NCI-H1048 (cell line): ENCODE measurements at places on chromosomes 16 and 17.

DNA sequence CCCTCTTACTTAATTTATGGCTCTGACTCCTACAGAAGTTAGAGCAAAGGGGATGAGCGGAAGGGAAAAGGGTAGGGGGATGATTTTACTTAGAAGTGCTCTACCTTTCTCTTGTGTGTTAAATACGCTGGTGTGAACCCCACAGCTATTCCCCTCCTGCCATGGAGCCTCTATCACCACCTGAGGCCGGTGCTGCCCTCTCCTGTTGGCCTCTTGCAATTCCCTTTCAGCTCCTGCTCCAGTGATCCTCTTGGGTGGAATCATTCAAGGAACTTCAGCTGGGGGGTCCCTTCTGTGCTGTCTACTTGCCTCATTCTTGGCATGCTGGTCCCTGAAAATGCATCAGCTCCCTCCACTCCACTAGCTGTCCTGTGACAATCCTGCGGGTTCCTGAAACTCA lies 41.8 kb upstream of the CDH8 start:
- DNase-seq: peak; percentile 6

DNA sequence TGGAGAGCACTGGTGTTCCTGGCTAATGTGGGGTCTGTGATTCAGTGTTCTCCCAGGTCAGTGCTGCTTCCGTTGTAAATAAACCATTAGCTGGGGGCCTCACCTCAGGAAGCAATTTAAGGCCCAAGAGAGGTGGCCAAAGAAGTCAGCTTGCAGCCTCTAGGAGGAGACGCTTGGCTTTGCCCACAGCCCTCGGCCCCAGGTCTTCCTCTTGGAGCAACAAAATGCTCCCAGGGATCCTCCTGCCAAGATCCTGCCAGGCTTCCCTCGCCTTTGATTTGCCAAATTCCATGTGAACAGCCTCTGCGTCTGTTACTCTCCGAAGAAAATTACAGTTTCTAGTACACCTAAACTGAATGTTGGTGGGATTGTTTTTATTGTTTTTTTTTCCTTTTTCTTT lies 62.4 kb upstream of the TBX2 start:
- no peak for DNase-seq

DNA sequence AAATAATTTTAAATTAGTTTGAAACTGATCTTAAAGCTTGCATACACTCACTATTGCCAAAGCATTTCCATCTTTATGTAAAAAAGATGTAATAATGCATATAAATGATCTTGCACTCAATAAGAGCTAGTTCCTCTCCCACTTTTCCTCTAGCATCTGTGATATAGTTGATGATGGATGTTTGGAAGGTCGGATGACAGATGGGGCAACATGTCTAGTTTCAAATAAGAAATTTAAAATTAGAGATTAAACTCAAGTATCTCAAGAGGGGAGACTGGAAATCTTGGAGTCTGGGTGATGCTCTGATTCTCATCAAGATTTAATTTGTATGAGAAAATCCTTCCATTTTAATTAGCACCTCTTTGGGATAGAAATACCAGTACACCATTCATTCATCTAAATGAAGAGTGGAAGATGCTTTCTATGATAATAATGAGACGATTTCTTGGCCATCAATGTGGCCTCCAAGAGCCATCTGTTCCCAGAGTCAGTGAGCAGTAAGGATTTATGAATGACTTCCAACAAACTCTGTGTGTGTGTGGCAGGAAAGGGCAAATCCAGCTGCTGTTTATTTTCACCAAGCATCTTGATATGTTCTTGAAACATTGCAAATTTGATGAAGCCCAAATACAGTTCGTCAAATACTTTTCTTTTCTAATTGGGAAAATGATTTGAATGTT lies 616.3 kb upstream of the CDH8 start:
- no peak for DNase-seq

- DNase-seq: no peak
Observed at GRCh38 chr16:57314161-57314785, 29.8 kb upstream of the PLLP start.

- no peak for DNase-seq
Observed at GRCh38 chr17:77061669-77062068, 79.1 kb upstream of the SEC14L1 start.

- no peak for DNase-seq
Observed at GRCh38 chr17:20281860-20282259, 185.5 kb downstream of the LGALS9B start.

- DNase-seq: no peak
Observed at GRCh38 chr16:81838794-81839193, 59.7 kb downstream of the PLCG2 start.

- DNase-seq: no peak
Observed at GRCh38 chr16:84103678-84104077, 13.1 kb downstream of the MBTPS1 start.

GRCh38 chr16:71708696-71709095 lies 15.8 kb downstream of the PHLPP2 start:
- DNase-seq: no peak

DNA sequence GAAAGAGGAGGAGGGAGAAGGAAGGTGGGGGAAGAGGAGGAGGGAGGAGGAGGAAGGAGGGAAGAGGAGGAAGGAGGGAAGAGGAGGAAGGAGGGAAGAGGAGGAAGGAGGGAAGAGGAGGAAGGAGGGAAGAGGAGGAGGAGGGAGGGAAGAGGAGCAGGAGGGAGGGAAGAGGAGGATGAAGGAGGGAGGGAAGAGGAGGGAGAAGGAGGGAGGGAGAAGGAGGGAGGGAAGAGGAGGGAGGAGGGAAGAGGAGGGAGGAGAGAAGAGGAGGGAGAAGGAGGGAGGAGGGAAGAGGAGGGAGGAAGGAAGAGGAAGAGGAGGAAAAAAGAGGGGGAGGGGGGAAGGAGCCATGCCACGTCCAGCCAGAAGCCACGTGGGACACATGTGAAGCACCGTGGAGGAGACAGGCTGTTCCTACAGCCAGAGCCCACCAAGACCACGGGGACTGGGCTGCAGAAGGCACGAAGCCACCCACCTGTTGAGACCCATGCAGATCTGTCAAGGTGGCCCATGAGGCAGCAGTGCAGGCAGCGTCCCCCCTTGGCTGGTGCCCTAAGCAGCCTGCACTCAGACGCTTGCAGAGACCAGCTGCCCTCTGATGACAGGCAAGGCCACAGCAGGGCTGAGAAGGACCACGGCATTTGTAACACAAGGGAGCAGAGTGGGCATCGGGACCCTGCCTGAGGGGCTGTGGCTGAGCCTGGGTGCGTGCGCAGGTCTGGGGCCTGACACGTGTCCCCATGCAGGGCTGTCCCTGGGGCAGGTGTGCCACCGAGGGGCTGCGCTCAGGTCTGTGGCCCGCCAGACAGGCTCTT lies 10.3 kb downstream of the NDUFAF8 start:
- no peak for DNase-seq

DNA sequence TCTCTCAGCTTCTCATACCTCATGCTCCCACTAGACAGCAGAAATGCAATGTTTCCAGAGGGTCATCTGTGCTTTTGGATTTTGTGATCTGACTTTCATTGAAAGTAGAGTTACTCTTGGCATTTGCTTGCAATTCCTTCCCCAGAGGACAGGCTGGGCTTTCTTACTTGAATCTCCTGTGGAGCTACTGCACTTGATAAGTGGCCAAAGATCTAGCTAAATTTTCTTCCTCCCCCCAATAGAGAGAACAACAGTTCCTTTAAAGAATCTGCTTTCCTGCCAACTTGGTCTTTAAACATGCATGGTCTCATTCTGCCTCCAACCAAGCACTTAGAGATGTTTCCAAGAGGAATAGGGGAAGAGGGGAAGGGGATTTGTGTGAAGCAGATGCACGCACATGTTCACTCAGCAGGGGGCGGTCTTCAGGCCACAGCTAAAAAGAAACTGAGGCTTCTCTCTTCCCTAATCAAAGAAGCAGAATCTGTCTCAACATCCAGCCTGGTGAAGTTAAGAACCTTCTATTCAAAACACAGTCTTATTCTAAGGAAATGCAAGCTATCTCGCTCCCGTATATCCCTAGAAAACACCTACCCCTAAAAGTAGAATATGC lies 229.6 kb downstream of the ZFHX3 start:
- DNase-seq: no peak

GRCh38 chr17:74812109-74813009 lies 36.2 kb upstream of the NAT9 start:
- DNase-seq: no peak
